ENCODE measurements at places on chromosomes 13 and 19.
A peak's percentile ranks its signal among the peaks of the same experiment; 100 is the strongest.

DNA sequence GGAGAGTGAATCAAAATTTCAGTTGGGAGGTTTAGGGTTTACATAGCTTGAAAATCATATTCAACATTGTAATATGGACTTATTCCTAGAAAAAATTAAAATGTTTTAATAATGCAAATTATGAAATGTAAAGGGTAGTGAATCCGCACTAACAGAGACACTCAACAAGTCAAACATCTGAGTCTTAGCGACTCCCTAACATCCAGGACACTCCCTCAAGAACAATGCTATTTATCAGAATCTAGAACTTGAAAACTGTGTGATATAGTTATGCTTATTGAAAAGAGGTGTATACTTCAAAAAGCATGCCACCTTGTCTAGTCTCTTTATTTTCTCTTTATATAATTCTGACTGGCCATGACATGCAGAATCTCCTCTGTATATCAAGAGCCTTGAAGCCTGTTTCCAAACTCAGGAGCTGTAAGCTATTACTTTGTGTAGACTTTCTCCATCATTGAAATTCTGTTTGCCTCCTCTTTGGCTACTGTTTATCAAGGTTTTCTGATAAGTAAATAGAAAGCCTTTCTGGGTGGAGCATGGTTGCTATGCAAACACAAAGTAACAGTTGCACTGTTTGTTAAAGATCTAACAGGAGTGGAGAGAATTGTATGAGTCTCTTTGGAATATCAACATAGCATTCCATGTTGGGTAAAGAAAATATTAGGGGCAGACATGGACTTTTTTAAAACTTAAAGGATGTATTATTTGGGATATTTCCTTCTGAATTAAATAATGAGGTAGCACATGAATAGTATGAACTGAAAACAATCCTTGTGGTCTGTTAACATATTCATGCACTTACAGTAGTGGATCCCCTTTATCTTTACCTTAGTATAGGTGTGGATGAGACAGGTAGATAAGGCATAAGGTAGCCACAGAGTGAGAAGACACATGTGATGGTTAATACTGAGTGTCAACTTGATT, 56.4 kb upstream of the MBNL2 start:
- no peak for DNase-seq

- DNase-seq: no peak
Observed at GRCh38 chr13:43516401-43516833, 270.4 kb downstream of the ENOX1 start.

DNA sequence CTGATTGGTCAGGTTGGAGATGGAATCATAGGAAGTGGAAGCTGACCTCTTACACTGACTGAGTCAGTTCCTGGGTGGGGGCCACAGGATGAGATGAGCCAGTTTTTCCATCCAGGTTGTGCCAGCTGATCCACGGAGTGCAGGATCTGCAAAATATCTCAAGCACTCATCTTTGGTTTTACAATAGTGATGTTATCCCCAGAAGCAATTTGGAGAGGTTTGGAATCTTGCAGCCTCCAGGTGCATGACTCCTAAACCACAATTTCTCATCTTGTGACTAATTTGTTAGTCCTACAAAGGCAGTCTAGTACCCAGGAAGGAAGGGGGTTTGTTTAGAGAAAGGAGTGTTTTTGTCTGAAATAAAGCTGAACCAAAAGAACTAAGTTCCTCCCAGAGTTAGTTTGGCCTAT, 212.8 kb downstream of the SLITRK6 start:
- DNase-seq: peak; percentile 95

GRCh38 chr19:743168-743687, 7.7 kb upstream of the MISP start:
- DNase-seq: no peak

Measured in NCI-H226 (cell line).